ENCODE measurements at places on chromosomes 2 and 18.

GRCh38 chr2:169178804-169179390, 109.5 kb downstream of the DHRS9 start:
- no peak for DNase-seq

GRCh38 chr2:55302241-55302640, 33.2 kb upstream of the MTIF2 start:
- DNase-seq = no peak

- no peak for DNase-seq
Observed at GRCh38 chr2:18046558-18047212, 168.2 kb downstream of the KCNS3 start.

DNA sequence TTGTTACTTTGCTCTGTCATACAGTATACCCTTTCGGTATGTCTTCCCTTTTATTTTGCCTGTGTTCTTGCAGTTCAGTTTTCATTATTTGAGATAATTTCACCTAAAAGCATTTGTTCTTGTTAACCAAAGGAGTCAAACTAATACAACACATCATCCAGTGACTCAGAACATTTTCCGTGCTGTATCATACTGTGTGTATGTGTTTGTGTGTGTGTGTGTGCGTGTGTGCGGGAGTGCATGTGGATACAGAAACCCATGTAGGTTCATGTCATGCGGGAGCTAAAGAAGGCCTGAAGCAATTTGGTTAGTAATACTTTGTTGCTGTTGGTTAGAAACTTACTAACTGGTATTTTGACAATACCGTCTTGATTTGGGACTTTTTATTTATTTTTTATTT, 60.0 kb downstream of the CEP192 start:
- no peak for DNase-seq

- no peak for DNase-seq
Observed at GRCh38 chr2:102318437-102318836, 7.1 kb downstream of the IL1RL1 start.

- peak; percentile 53 for DNase-seq
Observed at GRCh38 chr2:149422337-149422990, 92.1 kb downstream of the LYPD6 start.

DNA sequence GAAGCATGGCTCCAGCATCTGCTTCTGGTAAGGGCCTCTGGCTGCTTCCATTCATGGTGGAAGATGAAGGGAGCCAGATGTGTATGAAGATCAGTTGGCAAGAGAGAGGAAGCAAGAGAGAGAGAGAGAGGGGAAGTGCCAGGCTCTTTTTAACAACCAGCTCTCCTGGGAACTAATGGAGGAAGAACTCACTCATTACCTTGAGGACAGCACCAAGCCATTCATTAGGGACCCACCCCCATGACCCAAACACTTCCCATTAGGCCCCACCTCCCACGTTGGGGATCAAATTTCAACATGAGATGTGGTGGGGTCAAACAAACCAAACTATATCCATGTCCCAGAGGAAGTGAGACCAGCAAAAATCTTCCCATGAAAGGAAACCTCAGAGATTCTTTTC, 124.8 kb upstream of the SIX2 start:
- DNase-seq = no peak

Data from BJ (cell line).